Fibroblast of skin of right biceps (primary cell): ENCODE measurements at places on chromosomes 11 and 22.

GRCh38 chr22:19422440-19423301, 8.9 kb downstream of the HIRA start:
- DNase-seq = no peak

- DNase-seq = peak; percentile 21
Measured at GRCh38 chr11:65047581-65048422, 6.8 kb downstream of the SAC3D1 start.

DNA sequence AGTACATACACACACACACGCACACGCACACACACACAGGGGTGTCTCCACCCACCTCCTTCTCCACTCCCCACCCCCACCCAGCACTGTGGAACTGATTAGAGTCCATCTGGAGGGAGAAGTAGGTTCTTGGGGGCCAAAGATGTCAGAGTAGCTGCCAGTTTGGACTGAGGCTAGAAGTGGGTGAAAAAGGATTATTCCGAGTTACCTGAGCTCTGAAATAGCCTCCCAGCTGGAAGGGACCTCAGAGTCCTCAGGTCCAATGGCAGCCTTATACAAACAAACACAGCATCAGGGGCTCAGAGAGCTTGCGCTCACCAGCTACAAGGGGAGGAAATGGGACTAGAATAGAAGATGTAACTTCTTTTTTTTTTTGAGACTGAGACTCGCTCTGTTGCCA, 20.8 kb downstream of the IL10RA start:
- DNase-seq = no peak

GRCh38 chr22:24965822-24966626, 13.5 kb downstream of the KIAA1671 start:
- no peak for DNase-seq

- DNase-seq = no peak
Measured at GRCh38 chr11:93821617-93822016, 28.8 kb downstream of the VSTM5 start.

GRCh38 chr11:126523441-126524205, 168.1 kb downstream of the ST3GAL4 start:
- DNase-seq = no peak

DNA sequence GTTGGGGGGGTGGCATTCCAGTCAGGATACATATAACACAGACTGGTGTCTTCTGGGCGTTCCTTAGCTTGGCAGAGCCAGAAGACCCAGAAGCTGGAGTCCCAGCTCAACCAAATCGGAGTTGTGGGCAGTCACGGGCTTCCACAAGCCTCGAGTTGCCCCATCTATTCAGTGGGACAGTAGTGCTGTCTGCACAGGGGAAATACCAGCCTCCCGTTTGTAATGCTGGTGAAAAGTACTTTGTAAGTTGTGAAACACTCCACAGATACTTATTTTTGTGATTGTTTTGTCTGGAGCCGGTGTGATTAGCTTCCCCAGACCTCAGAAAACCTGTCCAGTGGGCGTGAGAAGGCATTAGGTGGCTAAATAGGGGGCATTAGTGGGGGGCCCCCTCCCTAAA, 13.6 kb downstream of the DGKZ start:
- DNase-seq = no peak

- no peak for DNase-seq
Measured at GRCh38 chr22:42091455-42091782, 847 bp upstream of the NDUFA6 start.

DNA sequence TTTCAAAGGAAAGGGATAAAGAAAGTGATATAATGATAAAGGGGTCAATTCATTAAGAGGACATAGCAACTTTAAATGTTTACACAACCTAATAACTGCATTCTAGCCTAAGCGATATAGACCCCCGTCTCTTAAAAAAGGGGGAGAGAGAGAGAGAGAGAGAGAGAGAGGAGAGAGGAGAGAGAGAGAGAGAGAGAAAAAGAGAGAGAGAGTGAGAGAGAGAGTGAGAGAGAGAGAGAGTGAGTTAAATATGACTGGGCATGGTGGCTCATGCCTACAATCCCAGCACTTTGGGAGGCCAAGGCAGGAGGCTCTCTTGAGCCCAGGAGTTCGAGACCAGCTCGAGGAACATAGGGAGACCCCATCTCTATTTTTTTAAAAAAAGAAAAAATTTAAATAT, 90.2 kb upstream of the GAL start:
- no peak for DNase-seq

- DNase-seq = no peak
Measured at GRCh38 chr11:85945296-85945695, 90.1 kb downstream of the CCDC83 start.

DNA sequence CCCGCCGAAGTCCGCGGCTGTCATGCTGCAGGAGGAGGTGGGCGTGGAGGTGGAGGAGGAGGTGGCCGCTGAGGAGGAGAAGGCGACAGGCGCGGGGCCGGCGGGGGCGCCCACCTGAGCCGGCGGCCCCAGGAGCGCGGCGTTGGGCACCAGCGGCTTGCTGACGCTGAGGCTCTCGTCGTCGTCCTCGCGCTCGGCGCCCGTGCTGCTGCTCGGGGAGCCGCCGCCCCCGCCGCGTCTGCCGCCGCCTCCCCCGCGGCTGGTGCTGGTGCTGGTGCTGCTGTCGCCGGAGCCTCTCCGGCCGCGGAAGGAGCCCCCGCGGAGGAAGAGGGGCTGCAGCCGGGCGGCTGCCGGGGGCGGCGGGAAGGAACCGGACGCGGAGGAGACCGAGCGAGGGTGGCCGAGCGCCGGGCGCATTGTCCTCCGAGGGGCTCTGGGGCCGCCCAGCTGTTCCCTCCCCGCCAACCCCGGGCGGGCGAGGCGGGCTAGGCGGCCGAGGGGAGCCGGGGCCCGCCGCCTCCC, 388 bp downstream of the TMEM121B start:
- peak; percentile 8 for DNase-seq

- DNase-seq = peak; percentile 76
Measured at GRCh38 chr22:25754527-25755202, 12.7 kb downstream of the MYO18B start.

DNA sequence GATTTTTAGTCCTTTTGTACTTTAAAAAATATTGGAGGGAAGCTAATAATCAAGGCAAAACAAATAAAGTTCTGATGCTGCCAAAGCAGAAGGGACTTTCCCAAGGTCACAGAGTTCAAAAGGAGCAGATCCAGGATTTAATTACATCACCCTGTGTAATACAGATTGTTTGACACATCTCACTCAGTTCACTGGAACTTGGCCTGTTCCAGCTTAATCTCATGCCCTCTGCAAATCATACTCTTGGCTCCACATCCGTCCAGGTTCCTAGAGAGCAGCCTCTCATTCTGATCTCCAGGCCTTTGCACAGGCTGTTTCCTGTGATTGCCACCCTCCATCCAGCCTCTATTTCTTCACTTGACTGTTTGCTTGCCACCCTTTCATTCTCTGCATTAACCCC, 151.7 kb downstream of the SPON1 start:
- no peak for DNase-seq

- no peak for DNase-seq
Measured at GRCh38 chr11:44928816-44929215, 21.9 kb downstream of the TP53I11 start.

- DNase-seq = peak; percentile 56
Measured at GRCh38 chr11:89490981-89491690, at the start of gene NOX4. NOX4 (minus strand) TSS chr11:89491375; CDS start chr11:89491246, 129 bp downstream.

- DNase-seq = no peak
Measured at GRCh38 chr22:37309211-37310074, 27.1 kb downstream of the CYTH4 start.

DNA sequence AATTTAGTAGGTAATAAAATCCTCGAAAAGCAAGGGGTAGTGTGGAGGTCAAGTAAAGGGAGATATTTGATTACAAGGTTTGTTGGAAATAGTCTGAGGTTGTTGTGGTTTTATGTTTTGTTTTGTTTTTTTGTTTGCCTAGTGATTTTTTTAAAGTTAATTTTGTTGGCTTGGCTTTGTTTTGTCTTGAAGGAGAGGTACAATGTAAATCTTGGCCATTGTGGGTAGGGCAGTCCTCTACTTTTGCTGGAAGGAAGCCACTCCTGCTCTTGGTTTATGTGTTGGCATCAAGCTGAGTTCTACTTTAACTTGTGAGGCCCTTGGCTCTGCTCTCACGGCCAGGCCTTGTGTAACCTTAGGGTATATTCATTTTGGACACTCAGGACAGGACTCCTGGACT, 3.2 kb downstream of the AMOTL1 start:
- DNase-seq = no peak

- no peak for DNase-seq
Measured at GRCh38 chr11:88345949-88346348, 8.4 kb upstream of the CTSC start.

GRCh38 chr11:21861314-21861713, 331.6 kb upstream of the ANO5 start:
- DNase-seq = no peak

- DNase-seq = no peak
Measured at GRCh38 chr11:134258577-134258976, 5.2 kb downstream of the ACAD8 start.

- peak; percentile 96 for DNase-seq
Measured at GRCh38 chr22:45804986-45805325, 133.3 kb downstream of the ATXN10 start.

DNA sequence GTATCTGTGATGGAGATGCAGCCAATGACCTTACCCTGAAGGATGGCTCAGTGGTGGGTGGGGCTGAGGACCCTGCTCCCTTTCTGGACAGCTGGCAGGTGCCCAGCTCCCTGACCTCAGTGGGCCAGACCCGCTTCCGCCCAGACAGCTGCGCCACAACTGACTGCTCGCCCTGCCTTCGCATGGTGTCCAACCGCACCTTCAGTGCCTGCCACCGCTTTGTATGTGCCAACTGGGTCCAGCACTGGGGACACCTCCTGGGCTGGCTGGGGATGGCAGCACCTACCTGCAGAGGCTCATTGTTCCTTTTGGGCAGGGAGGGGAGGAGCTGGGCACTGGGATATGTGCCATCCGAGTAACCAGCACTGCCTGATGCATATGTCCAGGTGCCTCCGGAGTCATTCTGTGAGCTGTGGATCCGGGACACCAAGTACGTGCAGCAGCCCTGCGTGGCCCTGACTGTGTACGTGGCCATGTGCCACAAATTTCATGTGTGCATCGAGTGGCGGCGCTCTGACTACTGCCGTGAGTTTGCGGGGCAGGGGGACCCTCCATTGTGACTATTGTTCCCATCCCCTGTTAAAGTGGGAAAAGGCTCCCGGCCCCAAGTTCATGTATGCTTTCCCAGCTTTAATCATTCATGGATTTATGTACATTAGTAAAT, 84.8 kb downstream of the OTOG start:
- no peak for DNase-seq

DNA sequence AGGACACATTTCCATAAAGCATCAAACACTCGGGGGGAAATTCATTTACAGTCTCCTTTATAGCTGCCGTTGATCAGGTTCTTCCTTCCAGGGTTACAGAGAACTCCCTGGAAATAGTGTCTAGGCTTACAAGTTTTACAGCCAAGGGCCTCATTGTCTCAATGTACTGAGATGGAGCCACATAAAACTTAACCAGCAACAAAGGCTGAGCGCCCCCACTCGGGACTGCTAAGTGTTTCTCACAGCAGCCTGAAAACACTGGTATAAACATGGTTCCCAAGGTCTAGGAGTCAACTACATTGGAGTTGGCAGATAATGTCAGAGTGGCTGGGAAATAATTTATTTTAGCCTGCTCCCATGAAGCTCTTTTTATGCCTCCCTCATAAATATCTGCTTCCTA, 686.2 kb downstream of the OPCML start:
- DNase-seq = no peak

DNA sequence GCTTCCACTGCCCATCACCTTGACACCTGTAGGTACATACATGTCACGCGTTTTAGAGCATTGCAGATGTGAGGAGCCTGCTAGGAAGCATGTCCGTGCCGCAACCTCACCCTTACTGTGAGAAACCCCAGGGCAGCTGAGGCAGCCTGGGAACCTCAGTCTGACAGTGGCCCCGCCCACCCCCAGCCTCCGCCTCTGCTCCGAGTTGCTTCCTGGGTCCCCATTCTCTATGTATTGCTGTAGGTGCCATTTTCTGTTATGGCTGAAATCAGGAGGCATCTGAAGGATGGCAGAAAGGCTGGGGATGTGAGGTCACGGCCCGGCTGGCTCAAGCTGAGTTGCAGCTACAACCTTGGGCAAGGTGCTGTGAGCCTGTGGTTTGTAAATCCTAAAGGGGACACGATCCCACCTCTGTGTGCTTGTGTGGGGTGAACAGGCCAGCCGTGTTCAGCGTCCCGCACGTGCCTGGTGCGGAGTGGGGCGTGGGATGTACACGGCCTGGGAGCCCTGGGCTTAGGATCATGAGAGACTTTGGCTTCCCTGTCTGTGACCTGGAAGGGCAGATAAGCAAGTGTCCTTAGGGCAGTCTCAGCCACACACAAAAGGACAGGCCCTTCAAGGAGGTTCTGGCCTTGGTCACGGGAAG, 102.7 kb downstream of the PHF21B start:
- no peak for DNase-seq

DNA sequence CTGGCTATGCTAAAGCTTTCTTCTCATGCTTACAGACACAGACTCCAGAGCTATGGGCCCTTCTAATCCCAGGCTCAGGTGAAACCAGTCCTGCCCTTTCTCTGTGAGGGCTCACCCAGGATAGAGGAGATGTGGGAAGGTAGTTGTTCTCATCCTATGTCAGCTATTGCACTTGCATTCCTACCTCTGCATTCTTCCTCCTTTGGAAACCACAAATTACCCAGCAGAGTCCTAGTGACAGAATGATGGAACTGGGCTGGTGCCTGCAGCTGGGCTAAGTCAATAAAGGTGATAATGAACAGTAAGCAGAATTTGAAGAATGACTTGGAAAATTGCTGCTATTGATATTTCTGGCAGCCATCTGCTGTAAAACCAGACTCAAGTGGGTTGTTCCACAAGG, 560.0 kb downstream of the TMEM135 start:
- DNase-seq = no peak

DNA sequence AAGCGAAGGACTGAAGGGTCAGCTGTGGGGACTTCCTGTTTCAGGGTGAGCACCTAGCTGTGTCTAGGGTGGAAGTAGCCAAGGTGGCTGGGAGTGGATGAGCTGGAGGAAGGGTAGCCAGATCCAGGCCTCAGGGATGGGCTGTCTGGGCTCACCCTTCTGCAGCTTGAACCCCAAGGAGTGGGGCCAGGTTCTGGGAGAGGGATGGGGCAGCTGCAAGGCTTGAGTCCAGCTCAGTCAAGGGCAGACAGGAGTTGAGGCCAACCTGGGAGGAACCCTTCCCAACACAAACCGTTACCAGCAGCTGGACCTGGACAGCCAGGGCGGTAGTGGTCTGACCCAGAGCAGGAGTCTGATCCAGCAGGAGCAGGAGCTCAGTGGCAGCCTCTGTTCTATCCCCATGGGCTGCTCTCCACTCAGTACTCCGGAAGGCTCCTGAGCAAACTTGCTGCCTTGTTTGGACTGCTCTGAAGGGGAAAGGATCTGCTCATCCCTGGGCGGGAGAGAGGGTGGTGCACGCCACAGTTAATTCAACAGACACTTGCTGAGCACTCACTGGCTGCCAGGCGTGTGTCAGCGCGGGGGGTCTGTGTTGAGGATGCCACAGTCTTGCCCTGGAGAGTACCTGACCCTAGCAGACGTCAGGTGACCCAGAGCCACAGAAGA, 53.8 kb upstream of the THY1 start:
- DNase-seq = no peak
